Putamen (tissue), 1 donor: ENCODE measurements at places on chromosomes 5 and 9.

DNA sequence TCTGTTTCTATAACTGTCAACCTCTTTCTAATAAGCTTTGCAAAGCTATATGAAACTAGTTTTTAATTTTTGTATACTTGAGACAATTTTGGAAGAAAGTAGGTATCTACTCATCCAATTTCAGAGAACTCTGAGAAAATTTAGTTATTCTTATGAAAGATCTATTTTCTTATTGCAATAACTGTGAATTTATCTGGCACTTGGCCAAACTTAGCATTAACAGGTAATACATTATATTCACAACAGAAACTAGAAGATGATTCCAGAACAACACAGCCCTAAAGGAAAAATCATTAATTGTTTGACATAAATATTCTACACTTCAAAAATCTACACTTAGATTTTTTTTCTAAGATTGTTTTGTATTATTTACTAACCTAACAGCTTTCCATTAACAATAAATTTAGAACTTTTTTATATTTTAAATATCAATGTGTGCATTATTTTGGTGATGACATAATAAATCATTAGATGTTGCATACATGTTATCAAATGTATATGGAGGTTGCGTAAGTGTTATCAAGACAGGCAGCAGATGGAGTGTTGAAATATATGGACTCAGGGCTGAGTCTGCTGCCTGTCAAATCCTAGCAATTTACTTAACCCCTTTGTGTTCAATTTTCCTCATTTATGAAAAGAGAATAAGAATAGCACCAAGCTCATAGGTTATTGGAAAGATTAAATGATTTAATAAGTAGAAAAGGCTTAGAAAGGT is 141.8 kb downstream of the MUSK start:
- no peak for DNase-seq

- no peak for DNase-seq
Measured at GRCh38 chr5:149486726-149487635, 64.3 kb downstream of the CSNK1A1 start.

DNA sequence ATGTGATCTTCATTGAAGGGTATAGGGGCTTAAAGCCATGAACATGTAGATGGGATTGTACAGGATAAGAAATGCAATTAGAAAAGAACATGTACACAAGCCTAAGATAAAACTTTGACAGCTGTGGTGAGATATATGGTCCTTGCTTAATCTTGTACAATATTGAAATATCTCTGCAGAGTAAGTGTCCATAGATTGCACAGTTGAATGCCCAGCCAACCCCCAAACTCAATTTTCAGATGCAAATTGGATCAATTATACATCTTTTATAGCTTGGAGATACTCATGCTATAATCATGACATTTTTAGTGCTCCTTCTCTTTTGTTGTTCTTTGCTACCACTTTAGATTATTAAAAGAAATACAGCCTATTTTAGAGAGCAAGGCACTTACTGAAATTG is 59.5 kb upstream of the CHSY3 start:
- DNase-seq = no peak

- DNase-seq = no peak
Measured at GRCh38 chr5:3186736-3187405, 408.8 kb upstream of the IRX1 start.

DNA sequence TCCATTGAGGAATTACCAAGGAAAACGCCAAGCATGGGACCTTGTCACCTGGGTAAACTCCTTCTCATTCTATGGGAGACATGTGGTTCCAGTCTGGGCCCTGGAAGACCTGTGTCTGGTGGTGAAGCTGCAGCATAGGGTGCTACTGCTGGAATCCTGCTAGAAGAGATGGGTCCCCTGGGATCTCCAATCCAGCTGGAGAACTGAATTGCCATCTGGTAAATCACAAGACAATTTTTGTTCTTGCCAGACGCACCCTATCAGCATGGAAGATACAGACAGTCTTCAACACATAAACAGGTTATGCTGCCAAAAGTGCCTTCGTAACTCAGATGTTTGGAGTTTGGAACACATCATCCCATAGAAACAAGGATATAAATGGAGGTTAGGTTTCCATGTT is 424.0 kb upstream of the BRINP1 start:
- no peak for DNase-seq

GRCh38 chr9:108217431-108218349 is 638.1 kb downstream of the ACTL7B start:
- DNase-seq = no peak

DNA sequence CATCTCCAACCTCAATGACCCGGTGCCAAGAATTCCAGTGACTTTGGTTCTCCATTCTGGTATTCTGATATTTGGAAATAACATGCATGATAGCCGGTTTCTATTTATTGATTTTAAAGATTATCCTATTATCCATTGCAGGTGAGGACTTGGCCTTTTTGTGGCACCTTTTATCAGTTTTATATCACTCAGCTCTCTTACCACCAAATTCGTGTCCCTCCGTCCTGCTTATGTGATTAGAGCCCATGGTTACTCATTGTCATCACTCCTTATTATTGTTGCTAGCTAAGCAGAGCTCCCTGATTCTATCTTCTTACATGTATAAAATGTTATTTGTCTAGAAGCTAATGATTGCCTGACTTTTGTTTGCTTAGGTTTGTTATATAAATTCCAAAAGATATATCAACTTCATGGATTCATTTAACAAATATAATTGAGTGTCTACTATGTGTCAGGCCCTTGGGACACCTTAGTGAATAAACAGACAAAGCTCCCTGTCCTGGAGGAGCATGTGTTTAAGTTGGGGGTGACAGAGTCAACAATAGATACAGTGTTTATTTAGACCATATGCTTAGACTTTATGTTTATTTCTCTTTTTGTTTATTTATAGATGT is 138.2 kb downstream of the ADAMTS16 start:
- no peak for DNase-seq

- no peak for DNase-seq
Measured at GRCh38 chr5:141633871-141634561, 2.6 kb downstream of the HDAC3 start.

- no peak for DNase-seq
Measured at GRCh38 chr5:126659805-126660482, 59.2 kb downstream of the PHAX start.

GRCh38 chr9:137978262-137978714 is 100.7 kb downstream of the CACNA1B start:
- DNase-seq = no peak

DNA sequence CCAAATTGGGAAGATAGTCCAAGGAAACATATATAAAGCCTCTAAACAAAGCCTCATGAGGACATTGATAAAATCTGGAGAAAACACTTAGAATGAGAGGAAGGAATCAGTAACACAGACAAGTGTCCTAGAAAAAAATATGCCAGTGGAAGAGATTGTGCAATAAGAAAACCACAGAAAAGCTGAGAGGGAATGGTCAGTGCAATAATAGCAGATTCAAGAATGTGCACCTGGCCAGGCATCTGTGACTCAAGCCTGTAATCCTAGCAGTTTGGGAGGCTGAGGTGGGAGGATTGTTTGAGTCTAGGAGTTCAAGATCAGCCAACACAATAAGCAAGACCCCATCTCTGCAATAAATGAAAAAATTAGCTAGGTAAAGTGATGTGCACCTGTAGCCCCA is 691.2 kb upstream of the CDH6 start:
- DNase-seq = no peak

- DNase-seq = no peak
Measured at GRCh38 chr9:74431467-74431866, 65.7 kb upstream of the RORB start.
